Lung (tissue), 17 donors: ENCODE measurements at places on chromosomes 4 and X. TPM values are rescaled to one million over a fixed set of nuclear protein-coding genes. Genes with fewer than 3 reads are reported as not detected.

GRCh38 chrX:25083661-25084060, 67.9 kb upstream of the ARX start:
- DNase-seq, result no peak

DNA sequence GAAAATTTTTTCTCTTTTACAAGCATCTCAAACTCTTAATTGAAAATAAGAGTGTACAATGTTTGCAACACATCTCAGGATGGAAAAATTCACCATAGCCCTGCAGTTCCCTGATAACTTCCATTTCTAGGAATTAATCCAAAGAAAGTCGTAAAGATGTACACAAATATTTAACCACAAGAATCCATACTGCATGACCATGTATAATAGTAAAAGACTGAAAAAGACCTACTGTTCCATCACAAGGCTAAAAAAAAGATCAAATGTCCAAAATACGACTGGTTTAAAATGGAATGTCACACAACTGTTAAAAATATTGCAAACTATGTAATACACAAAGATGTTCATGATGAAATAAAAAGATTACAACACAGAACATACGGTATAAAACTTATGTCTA, 32.1 kb downstream of the HUWE1 start:
- DNase-seq, result no peak

DNA sequence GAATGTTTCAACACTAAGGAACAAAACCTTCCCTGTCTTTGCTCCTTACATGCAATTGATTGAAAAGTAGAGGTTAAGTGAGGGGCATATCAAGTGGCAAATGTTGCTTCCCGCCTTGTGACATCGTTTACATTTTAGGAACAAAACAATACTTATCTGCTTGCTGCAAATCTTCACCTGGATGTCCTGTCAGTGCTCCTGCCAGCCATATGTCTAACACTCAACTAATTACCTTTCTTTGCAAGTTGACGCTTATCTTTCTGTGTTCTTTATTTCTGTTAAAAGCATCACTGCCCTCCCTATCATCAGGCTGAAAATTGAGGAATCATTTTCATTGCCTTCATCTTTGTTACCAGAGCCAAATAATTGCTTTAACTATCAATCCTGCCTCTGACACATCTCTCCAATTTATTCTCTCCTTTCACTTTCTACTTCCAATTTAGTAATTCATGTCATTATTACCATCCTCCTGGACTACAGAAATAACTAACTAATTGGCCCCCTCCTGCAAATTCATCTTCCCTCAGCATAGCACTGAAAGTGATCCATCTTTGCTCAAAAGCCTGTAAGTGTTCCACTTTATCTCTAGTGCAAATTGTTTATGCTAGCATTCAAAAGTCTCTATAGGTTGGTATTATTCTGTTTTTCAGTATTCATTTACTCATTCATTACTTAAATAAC, 298.7 kb upstream of the ATOH1 start:
- DNase-seq, result no peak

DNA sequence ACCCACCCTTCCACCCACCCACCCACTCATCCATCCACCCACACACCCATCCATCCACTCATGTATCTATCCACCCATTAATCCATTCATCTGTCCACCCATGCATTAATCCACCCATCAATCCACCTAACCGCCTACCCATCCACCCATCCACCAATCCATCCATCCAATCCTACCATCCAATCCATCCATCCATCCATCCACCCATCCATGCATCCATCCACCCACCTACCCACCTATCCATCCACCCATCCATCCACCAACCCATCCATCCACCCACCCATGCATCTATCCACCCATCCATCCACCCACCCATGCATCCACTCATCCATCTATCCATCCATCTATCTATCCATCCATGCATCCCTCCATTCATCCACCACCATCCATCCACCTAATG, 34.8 kb upstream of the AFAP1 start:
- DNase-seq, result no peak

Gene AKAP4
- total RNA-seq, result not detected

GRCh38 chr4:142128529-142128928, 492.1 kb downstream of the IL15 start:
- peak; percentile 72 for DNase-seq

Gene MAOB
- 19.6 TPM for total RNA-seq

DNA sequence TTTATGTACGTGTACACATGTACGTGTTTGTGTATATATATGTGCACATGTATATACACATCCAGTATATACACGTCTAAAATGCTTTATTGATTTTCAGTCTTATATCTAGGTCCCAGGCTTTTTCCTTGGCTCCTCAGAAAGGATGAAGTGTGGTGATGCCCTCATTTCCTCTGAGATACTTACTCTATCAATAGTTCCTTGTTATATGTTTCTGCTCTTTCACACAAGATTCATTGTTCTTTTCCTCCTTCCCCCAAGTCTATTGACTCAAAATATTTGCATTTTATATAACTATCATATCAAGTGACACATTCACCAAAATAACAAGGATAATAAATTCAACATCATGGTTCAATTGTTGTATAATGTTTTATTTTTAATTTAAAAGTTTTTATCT, 359.2 kb downstream of the EPHA5 start:
- DNase-seq, result no peak

- peak; percentile 4 for DNase-seq
Measured at GRCh38 chr4:3311095-3311372, 18.2 kb downstream of the RGS12 start.

- DNase-seq, result peak; percentile 61
Measured at GRCh38 chrX:49884290-49884862, 5.1 kb downstream of the USP27X start.

DNA sequence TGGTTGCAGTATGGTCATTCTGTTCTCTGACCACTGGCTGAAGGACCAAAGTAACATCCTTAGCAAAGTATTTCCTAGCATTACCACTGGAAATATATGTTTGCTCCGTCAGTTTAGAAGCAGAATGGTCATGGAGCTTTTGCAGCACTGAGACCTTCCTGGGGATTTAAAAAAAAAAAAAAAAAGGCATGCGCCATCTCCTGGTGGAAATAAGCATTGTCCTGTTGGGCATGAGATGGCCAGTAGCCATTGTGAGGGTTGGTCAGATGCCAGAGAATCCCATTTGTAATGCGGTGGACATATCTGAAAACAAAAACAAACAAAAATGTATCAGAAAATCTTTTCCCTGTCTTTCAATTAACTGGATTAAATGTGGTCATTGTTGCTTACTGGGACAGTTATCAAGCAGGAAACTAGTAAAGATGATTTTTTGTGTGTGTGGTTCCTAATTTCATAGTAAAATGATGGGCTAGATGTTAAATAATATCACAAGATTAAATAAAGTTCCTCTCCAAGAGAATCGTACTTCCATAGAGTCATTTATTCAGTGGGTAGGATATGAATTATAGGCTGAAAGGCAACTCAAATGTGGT, 139.6 kb downstream of the SOWAHB start:
- peak; percentile 65 for DNase-seq

- DNase-seq, result peak; percentile 28
Measured at GRCh38 chr4:142719854-142720541, 126.1 kb downstream of the INPP4B start.

GRCh38 chr4:40749717-40750460, at the start of gene NSUN7:
Gene NSUN7 (plus strand): TSS chr4:40749955. CDS start chr4:40750694, 739 bp downstream.
- peak; percentile 78 for DNase-seq

DNA sequence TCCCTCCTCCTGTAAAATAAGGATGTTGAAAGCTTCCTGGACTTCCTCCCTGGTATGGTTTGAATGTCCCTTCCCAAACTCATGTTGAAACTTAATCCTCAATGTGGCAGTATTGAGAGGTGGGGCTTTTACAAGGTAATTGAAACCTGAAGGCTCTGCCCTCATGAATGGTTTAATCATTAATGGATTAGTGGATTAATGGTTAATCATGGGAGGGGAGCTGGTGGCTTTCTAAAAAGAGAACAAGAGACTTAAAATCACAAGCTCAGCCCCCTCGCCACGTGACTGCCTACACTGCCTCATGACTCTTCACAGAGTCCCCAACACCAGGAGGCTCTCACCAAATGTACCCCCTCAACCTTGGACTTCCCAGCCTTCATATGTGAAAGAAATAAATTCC, 124.6 kb upstream of the ANXA3 start:
- DNase-seq, result peak; percentile 16

- DNase-seq, result no peak
Measured at GRCh38 chr4:10033191-10033881, 12.0 kb upstream of the SLC2A9 start.

Gene LRAT
- 0.37 TPM for total RNA-seq

DNA sequence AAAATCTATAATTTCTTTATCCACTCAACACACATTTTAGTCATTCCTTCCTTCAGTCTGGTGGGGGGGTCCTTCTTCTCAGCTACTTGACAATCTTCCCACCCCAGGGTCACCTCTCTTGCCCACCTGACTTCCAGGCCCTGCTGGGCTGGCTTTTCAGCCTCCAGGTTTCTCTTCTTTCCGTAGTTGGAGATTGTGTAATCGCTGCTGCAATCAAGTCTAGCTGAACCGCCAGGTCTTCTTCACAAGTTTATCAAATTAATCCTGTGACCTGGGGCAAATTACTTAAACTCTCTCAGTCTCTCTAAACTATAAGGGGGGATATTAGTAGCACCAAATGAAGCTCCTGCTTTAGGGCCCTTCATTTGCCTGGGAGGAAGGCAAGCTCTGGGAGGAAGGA, 102.9 kb upstream of the TNIP3 start:
- no peak for DNase-seq

- DNase-seq, result no peak
Measured at GRCh38 chr4:19823781-19824180, 427.9 kb upstream of the SLIT2 start.

Gene NAP1L2
- 3.3 TPM for total RNA-seq

Gene PTPN13
- 79.8 TPM for total RNA-seq

Gene EGF
- 2.6 TPM for total RNA-seq

- no peak for DNase-seq
Measured at GRCh38 chrX:12058087-12058486, 80.2 kb upstream of the FRMPD4 start.

Gene ZNF280C
- 3.4 TPM for total RNA-seq

DNA sequence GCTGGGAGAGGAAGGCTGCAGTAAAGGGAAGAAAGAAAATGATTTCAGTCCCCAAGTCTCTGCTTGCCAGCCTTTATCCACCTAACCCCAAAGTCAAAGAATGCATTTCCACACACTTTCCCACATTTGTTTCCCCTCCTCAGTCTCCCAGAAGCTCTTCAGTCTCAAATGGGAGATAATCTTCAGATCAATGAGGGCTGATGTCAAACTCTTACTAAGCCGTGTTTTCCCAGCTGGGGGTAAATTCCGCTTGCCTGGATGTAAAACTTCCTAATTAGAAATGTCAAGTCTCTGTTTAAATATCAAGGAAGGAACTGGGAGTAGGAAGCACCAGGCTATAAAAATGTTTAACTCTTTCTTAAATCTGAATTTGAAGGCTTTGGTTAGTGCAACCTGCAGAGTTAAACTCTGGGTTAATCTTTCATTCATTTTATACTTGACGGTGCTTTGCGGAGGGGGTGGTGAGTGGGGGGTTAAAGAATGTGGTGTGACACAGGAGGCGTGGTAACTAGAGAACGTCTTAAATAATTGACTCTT, 601.4 kb upstream of the ACTRT1 start:
- DNase-seq, result no peak

DNA sequence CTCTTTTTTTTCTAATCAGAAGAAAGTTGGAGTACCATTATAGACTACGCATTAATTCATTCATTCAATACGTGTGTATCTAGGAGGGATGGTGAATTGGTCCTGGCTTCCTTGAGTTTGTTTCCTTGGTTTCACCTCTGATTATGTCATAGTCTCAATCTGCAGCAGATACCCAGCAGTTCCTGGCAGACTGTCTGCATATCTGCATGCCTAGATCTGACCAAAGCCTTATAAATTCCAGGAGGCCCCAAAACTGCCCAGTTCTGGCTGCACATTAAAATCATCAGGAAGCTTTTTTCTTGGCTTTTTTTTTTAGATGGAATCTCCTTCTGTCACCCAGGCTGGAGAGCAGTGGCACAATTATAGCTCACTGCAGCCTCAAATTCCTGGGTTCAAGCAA, 27.2 kb upstream of the SLC34A2 start:
- no peak for DNase-seq

- peak; percentile 6 for DNase-seq
Measured at GRCh38 chr4:188408244-188409030, 269.2 kb downstream of the TRIML1 start.

DNA sequence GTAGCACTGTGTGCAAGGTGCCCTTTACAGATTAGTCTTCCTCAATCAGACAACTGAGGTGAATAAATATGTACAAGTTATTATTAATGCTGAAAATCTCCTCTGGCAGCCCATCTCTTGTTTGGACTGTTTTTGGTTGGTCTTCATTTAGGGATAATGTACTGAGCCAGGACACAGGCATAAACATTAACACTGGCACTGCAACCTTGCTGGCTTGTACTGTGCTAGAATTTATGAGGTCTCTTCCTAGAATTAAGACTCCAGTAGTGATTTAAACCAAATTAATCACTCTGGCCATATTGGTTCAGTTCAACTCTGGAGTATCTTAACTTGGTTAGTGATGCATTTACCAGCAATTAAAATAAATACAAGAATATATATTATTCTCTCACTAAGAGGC, 244.7 kb upstream of the GK2 start:
- DNase-seq, result no peak

DNA sequence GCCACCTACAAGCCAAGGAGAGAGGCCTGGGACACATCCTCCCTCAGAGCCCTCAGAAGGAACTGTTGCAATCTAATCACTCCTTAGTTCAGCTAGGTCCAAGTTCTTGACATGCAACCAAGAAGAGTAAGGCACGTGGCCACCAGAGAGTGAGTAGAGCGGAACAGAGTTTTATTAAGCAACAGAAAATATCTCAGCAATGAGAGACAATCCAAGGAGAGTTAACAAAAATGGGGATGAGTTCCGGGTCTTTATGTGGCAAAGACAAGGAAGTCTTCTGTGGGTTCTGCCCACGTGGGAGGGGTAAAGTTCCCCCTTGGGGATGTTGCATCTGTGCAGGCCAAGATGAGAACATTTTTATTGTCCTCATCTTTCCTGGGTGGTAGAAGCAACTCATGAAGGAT, 38.5 kb upstream of the PROM1 start:
- no peak for DNase-seq

DNA sequence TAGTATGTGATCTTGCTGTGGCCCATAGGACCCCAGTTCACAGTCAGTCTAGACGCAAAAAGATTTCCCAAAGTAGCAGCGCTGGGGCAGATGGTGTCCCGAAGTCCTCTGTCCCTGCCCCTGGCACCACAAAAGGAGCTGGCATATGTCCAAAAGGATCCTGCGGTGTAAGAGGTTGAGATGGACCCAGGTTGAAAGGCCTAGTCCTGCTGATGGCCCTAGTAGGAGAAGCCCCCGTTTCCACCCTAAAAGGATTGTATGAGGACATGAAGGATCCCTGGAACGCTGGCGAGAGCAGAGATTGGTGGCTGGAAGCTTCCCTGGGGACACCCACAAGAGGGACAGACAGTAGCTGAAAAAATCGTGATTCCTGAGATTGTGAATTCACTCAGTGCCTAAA, 58.0 kb upstream of the DCAF8L1 start:
- no peak for DNase-seq
